ENCODE measurements at places on chromosomes 1 and 21.

DNA sequence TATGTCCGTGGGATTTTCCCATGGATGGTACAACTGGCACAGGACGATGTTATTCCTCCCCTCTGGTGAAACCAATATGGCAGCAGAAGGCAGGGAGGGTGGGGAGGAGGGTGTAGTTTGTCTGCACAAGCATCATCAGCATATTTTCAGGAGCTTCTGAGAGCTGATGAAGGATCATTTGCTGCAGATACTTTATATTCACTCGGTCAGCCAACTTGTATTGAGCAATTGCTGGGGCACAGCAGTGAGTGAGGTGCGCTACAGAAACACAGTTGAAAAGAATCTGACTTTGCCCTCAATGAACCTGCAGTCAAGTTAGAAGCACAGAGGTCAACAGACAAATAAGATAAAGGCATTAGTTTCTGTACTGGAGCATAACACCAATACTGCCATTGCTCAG is 13.0 kb downstream of the PKP1 start:
- no peak for DNase-seq

DNA sequence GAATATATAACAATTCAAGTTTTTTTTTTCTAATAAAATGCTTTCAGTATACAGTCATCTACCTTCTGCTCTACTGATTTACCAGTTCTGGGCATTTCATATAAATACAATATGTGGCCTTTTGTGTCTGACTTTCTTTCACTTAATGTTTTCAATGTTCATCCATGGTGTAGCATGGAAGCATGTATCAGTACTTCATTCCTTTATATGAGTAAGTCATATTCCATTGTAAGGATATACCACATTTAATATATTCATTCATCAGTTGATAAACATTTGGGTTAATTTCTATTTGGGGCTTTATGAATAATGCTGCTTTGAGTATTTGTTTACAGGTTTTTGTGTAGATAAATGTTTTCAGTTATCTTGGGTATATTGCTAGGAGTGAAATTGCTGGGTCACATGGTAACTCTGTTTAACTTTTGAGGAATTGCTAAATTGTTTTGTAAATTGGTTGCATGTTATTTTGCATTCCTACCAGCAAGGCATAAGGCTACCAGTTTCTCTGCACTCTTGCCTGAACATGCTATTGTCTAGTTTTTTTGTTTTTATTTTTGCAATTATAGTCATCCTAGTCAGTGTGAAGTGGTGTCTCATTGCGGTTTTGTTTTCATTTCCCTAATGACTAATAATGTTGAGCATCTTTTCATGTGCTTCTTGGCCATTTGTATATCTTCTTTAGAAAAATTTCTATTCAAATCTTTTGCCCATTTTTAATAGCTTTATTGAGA is 206.1 kb downstream of the TM2D1 start:
- DNase-seq: no peak

GRCh38 chr1:226176870-226177269 is 9.7 kb downstream of the ACBD3 start:
- DNase-seq: no peak

GRCh38 chr1:70033266-70033873 is 172.0 kb downstream of the LRRC40 start:
- DNase-seq: no peak

DNA sequence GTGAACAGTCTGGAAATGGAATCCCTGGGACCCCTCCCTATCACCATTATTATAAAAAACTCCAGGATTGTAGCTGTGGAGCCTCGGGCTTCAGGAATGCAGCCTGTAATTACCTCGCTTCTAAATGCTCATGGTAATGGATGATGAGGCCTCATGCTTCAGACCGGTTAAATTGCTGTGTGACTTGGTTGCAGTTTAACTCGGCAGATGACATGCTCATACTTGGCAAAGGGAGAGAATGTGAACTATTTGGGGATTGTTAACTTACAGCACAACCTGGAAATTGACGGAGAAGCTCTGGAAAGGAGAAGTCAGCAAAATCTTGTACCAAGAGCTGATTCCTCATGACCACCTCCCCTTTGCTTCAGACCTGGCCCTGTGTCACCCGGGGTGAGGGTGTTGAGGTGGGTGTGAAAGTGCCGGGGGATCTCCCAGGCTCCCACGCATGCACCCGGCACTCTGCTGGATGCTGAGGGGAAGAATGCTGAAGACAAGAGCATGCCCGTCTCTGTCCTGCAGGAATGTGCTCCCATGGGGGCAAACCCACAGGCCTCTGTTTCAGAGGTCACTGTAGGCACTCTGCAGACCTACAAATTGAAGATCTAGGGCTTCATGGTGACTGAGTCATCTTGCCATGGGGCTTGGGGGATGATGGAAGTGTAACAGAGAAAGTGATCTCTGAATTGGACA is 364.8 kb downstream of the RPS6KC1 start:
- DNase-seq: no peak

DNA sequence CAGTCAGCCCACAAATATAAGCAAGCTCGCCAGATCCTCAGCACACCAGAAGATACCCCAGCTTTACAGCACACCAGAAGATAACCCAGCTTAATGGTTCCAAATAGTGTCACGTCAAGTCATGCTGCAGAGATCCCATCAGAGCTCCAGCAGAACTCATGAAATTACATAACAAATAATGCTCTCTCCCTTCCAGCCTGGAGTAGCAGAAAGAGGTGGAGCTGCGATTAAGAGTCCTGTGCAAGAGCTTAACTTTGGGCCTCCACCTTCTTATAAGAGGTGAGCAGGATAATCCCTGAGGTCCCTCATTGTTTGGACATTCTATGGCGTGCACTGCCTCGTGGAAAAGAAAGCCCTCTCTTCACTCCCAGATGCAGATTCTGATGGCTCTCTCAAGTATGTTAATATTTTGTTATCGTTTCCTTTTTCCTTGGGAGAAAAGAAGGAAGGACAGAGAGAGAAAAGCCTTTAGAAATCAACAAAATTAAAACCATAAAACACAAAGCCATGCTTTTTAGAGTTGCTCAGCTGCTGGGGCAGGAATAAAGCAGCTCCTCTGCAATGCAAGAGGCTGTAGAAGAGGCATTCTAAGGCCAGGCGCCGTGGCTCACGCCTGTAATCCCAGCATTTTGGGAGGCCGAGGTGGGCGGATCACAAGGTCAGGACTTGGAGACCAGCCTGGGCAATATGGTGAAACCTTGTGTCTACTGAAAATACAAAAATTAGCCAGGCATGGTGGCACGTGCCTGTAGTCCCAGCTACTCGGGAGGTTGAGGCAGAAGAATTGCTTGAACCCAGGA is 59.1 kb downstream of the GLUL start:
- DNase-seq: no peak

DNA sequence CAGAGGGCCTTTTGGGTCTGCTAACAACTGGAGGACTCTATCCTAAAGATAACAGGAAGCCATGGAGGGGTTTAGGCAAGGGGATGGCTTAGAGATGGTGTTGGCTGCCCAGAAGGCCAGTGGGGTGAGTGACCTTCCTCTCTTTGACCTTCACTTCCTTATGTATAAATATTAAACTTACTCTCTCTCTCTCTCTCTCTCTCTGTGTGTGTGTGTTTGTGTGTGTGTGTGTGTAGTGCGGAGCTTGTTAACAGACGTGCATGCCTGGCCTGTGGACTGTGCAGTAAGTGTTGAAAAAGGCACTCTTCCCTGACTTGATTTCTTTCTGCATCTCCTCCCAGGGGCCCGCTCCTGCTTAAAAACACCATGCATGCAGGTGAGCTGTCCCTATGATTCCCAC is 10.0 kb downstream of the MROH7 start:
- DNase-seq: no peak

GRCh38 chr1:206785182-206785765 is 13.0 kb upstream of the IL10 start:
- DNase-seq: no peak

GRCh38 chr1:19073311-19074186 is 117.1 kb upstream of the IFFO2 start:
- no peak for DNase-seq

DNA sequence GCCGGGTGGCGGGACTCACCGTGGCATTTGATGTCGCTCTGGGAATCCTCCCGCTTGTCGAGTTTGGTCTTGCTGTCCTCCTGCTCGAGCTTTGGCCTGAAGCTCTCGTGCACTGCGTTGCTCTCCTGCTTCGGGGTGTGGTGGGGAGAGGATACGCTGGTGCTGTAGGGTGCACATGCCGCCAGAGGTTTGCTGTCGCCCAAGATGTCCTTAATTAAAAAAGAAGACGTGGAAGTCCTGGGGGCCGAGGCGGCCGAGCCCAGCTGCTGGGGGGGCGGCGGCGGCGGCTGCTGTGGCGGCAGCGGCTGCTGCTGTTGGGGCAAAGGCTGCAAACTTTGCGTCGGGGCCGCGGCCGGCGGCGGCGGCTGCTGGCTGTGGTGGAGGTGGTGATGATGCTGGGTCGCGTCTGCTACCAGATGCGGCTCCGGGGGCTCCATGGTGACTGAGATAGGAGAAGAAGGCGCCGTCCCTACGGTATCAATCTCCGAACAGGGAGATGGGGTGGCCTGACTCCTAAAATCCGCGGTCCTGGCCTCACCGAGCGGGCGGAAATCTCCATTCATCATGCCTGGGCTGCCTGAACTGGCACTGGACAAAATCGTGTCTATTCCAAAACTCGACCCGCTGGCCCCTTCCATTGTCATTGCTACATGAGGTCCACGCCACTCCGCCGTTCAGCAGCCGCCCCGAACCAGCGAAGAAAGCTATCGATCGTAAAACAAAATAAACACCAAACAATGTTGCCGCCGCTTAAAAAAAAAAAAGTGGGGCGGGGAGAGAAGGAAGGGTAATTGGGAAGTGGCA is at the start of gene BARHL2:
BARHL2 (minus strand) TSS at position 751 of the 804 bp plus-strand sequence; CDS start at position 644, 107 bp downstream.
- no peak for DNase-seq

DNA sequence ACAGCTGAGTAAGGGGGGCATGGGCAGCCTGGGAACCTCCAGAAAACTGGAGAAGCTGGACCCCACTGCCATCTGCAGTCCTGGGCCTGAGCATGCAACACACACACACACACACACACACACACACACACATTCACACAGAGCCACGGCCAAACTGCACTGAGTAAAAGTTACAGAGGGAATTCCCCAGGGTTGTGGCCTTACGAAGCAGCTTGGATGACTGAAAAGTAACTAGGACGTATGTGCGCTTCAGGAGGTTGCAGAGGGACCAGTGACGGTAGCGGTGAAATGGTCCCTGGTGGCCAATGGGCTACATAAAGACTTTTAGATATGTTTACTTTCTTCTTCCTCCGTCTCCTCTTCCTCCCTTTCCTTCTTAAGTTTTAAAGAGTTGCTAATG is 232.5 kb upstream of the TMEM51 start:
- DNase-seq: no peak

GRCh38 chr1:24317956-24318614 is 1.1 kb upstream of the GRHL3 start:
- DNase-seq: no peak

GRCh38 chr1:5691795-5692509 is 300.3 kb downstream of the NPHP4 start:
- no peak for DNase-seq

DNA sequence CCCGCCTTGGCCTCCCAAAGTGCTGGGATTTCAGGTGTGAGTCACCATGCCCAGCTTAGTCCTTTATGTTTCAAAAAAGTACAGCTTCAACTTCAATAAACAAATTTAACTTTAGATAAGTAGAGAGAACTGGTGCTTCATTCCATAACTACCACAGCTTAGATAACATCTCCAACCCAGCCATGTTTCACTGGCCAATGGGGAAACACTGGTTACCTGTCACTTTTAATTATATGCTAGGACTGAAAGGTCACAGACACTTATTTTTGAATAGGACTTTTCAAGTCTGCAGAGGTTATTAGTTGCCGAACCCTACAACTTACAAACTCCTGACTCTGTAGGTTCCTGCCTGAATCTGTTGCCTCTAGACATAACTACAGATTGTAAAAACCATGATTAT is 56.5 kb upstream of the ST6GALNAC3 start:
- no peak for DNase-seq

GRCh38 chr1:46168477-46168876 is 6.4 kb upstream of the TSPAN1 start:
- no peak for DNase-seq

- no peak for DNase-seq
Measured at GRCh38 chr1:208527156-208527555, 283.0 kb upstream of the PLXNA2 start.

GRCh38 chr1:178048426-178048825 is 45.5 kb upstream of the RASAL2 start:
- DNase-seq: no peak

GRCh38 chr1:212121779-212122178 is 86.2 kb downstream of the DTL start:
- no peak for DNase-seq

DNA sequence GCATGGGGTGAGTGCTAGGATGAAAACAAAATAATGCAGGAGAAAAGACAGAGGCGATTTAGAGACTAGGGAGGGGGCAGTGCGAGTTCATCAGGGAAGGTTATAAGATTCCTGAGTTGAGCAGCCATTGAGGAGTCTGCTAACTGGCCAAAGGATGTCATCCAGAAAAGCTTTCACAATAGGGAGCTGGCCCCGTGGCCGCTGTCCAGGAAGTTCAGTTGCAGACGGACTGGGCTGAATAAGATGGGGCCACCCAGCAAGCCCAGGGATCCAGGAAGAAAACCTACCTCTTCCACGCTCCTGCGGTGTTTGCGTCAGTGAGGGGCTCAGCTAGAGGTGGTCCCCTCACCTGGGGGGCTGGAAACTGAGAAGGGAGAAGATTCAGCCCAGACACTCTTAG is 4.0 kb upstream of the PKP1 start:
- no peak for DNase-seq

DNA sequence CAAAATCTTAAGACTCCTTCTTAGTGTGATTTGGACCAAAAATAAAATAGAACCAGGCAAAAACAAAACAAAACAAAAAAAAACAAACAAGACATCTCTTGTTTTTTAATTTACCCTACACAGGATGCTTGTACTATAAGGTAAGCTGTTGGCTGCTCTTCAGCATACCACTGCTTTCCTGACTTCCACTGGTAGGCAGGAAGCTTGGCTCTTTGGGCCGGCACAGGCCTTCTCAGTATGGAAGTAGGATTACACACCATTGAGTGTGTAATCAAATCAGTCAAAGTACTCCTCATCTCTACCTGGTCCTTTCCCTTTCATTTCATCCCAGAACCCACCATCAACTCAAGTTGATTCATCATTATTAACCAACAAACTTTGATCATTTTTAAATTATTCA is 61.9 kb upstream of the RGS1 start:
- no peak for DNase-seq

DNA sequence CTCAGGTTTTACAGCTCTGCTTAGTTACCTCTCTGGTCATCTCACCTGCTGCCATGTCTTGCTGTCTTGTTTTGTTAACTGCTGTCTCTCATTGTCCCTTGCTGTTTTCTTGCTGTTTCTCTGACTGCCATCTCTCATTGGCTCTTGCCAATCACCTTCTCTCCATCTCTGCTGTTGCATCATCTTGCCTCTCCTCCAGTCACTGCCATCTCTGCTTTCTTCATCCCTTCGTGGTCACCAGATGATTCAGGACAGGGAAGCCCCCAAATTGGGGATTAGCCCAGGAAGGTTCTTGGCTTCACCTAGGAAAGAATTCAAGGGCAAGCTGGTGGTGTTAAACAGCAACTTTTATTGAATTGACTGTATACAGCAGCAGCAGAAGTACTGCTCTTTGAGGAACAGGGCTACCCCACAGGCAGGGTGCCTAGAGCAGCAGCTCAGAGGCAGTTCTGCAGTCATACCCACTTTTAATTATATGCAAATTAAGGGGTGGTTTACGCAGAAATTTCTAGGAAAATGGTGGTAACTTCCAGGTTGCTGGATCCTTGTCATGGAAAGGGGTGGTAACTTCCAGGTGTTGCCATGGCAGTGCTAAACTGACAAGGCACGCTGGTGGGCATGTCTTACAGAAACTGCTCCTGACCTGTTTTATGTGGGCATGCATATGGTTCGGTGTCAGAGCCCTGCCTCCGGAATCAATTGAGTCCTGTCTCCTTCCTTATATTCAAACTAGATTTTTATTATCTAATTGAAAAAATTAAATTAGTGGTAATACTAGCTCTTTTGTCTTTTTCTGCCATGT is 33.4 kb downstream of the SUCO start:
- no peak for DNase-seq

Data from stimulated activated CD4-positive, alpha-beta T cell treated with anti-CD3 and anti-CD28 coated beads, TNF-alpha, amount 100 ng/mL, for 24 hours (primary cell).